Stimulated activated naive CD8-positive, alpha-beta T cell treated with anti-CD3 and anti-CD28 coated beads, Interleukin-15, amount 100 ng/mL, for 72 hours (primary cell): ENCODE measurements at places on chromosomes 6 and 20.

DNA sequence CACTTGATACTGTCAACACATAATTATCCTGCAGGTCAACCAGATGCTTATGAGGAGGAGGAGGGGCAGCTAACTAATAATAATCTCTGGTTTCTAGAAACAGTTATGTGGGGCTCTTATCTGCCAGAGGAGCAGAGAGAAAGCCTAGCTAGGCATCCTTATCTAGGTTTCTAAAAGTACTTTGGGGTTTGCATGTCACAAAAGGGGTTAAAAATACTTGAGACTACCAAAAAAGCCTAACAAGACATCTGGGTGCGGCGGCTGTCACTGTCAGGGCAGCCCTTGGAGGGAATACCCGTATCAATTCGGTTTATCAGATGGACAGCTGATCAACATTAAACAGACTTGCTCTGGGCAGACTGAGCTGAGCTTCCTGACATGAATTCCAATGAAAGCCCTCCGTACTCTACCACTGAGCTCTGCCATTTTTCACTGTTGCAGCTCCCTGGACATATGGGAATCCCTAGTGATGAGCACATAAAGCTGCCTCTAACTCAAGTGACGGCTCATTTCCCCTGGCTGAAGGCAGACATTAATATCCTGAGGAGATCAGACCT lies 166.6 kb downstream of the PDSS2 start:
- DNase-seq = no peak

DNA sequence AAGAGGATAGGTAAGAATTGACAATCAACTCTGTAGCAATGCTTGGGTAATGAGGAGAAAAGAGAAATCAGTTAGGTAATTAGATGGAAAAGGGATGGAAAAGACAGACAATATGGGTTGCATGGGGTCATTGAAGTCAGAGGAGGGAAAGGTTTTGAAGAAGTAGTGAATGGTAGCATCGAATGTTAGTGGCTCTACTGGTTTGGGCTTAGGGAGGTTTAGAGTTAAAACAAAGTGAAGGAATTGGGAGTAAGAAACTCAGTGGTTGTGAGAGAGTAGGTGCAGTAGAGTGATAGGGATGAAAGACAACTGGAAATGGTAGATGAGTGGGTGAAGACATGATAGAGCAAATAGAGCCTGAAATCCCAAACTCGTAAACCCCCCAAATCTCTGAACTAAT lies 140.1 kb upstream of the ZFP64 start:
- no peak for DNase-seq

- DNase-seq = no peak
Measured at GRCh38 chr6:154989448-154989847, 5.7 kb upstream of the TIAM2 start.

DNA sequence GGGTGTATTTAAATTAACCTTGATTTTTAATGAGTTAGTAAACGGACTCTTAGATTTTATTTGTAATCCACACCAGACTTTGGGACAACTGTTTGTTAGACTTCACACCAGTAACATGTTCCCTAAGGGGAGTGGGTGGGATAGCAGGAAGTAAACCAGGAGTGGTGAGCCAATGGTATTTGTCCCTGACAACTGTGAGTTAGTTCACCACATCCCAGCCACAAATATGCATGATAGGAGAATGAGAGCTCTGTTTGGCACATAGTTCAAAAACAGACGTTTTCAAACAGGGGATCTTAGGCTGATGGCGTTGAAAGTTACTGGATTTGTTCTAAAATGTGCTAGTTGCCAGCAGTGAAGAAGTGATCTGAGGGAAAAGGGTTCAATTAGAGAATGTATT lies 18.7 kb upstream of the COL10A1 start:
- no peak for DNase-seq
